ENCODE measurements at places on chromosomes 6 and 20.

DNA sequence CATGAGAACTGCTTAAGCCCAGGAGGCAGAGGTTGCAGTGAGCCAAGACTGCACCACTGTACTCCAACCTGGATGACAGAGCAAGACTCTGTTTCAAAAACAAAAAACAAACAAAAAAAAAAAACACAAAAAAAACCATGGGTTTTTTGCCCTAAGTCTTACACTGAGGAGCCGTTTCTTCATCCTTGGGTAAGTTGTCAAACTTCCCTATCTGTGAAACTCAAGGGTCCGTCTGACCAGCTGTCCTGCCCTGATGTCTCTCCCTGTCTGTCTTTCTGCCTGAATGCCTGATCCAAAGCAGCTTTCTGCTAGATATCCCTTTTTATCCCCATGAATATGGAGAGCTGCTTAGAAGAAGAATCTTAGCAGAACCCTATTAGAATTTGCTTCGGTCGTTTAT lies 41.3 kb upstream of the CLDN20 start:
- no peak for DNase-seq

GRCh38 chr6:134080171-134080795 lies 27.9 kb upstream of the SLC2A12 start:
- no peak for DNase-seq

GRCh38 chr20:49990271-49990720 lies 7.5 kb downstream of the SNAI1 start:
- no peak for DNase-seq

GRCh38 chr6:34155471-34156300 lies 9.8 kb upstream of the GRM4 start:
- DNase-seq = no peak

DNA sequence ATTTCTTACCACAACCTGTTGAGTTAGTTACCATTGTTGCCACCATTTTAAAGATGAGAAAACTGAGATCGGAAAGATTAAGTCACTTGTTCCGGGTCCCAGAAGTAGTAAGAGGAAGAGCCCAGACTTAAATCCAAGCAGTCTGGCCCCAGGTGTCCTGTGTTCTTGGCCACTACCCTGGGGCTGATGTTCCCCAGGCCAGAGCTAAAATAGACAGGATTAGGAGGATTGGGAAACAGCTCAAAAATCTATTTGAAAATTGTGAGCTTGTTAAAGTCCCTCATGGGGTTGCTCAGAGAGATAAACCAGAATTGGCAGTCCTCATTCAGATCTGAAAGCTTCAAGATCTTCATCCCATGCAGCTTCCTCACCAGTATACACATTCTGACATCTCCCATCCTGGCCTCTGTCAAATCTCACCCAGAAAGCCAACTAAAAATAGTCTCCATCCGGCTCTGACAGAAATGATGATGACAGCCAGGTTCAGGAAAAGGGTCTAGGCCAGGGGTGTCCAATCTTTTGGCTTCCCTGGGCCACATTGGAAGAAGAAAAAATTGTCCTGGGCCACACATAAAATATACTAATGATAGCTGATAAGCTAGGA lies 62.0 kb downstream of the GFOD1 start:
- DNase-seq = no peak

GRCh38 chr6:161963634-161964234 lies 689.9 kb upstream of the AGPAT4 start:
- no peak for DNase-seq

DNA sequence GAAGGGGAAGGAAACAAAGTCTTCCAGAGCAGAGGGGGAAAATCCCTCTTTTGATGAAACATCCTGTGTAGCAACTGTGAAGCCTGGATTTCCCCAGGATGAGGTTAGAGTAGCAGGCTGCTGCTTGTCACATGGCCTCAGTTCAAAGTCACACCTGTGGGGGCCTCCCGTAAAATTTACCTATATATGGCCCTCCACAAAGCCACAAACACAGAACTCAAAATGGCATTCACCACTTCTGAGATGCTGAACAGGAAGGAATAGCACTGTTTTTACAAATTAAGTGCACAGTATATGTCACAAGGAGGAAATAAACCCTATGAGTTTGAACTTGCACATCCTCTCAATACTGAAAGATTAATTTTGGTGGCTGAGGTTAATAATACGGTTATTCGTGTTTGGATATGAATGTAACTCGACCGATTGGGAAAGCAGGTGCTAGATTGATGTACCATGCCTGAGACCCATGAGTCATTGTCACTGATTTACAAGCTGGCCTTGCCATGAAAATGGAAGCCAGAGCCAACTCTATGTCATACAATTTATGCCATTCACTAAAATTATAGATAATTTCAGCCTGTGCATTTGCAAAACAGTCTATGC lies 70.6 kb downstream of the SGK1 start:
- peak; percentile 22 for DNase-seq

DNA sequence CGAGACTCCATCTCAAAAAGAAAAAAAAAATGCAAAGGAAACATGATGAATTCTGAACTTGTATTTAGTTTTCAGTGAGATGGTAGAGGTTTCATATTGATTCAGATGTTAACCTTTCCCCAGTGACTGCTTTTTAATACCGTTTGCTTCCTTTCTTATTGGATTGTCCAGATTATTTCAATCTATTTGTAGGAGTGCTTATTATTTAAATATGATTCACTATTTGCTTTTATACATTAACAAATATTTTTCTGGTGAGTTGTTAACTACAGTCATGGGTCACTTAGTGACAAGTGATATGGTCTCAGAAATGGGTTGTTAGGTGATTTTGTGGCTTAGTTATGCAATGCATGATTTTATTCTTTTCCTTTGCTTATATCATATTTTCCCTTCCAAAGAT lies 8.4 kb downstream of the PI3 start:
- DNase-seq = no peak
